ENCODE measurements at places on chromosomes 2 and 18.

- DNase-seq, result no peak
Measured at GRCh38 chr2:140842110-140842509, 1288.7 kb downstream of the LRP1B start.

- DNase-seq, result no peak
Measured at GRCh38 chr18:23945416-23946079, 69.0 kb upstream of the TTC39C start.

DNA sequence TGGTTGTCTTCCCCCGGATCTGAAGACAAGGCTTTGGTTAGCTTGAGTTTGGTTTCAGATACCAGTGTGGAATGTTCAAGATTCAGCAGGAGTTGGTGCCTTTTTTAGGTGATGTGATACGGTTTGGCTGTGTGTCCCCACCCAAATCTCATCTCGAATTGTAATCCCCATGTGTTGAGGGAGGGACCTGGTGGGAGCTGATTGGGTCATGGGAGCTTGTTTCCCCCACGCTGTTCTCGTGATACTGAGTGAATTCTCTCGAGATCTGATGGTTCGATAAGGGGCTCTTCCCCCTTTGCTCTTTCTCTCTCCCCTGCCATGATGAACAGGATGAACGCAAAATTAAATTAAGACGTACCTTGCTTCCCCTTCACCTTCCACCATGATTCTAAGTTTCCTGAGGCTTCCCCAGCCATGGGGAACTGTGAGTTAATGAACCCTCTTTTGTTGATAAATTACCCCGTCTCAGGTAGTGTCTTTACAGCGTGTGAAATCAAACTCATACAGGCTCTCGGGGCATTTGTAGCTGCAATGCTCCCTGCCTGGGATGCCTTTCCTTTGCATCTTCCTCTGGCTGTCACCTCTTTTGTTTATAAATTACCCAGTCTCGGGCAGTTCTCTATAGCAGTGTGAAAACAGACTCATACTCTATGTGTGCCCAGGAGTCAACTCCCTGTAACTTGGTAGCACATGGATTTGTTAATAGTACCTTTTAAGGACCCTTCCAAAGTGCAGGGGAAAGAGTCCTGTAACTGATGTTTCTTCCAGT is 21.3 kb downstream of the PDCD1 start:
- no peak for DNase-seq

GRCh38 chr2:127564429-127565260 is 29.2 kb downstream of the MYO7B start:
- no peak for DNase-seq

- DNase-seq, result peak; percentile 18
Measured at GRCh38 chr2:241903121-241904010, 33.8 kb downstream of the RTP5 start.

GRCh38 chr2:163155279-163155883 is 316.8 kb upstream of the KCNH7 start:
- no peak for DNase-seq

GRCh38 chr2:218249691-218250090 is 11.1 kb upstream of the GPBAR1 start:
- DNase-seq, result no peak

GRCh38 chr2:46245869-46246268 is 51.3 kb upstream of the EPAS1 start:
- no peak for DNase-seq

DNA sequence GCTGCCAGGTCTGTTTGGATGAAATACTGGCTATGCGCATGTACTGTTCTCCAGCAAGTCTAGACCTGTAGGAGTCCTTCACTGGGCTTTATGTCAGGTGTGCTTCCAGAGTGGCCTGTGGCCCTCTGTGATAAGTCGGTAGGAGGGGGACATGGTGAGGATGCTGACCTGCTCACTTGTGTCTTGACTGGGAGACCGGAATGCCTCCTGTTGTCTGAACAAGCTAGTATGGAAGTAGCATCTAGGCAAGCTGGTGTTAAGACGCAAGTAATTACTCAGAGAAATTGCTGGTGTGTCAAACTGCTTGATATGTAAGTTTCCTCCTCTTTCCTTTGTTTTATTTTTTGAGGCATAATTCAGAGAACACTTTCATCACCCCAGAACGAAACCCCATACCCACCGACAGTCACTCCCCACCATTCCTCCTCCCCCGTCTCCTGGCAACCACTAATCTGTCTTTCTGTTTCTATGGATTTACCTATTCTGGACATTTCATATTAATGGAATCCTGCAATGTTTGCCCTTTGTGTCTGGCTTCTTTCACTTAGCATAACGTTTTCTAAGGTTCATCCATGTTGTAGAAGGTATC is 76.4 kb downstream of the TMEM247 start:
- DNase-seq, result no peak

DNA sequence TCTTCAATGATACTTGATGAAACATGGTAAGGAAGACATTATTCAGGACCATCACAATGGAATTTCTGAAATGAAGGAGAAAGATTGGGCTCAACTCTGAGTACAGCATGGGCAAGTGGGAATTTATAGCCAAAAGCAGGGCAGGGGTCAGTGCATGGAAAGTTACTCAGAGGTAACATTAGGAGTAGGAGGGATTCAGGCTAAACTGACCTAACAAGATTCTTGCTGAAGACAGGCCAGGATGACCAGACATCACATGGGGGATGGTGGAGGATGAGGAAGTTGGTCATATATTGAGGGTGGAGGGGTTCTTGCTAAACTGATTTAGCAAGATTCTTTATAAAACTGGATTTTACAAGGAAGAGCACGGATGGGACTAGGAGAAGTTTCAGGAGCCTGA is 489.8 kb downstream of the ADCYAP1 start:
- no peak for DNase-seq

DNA sequence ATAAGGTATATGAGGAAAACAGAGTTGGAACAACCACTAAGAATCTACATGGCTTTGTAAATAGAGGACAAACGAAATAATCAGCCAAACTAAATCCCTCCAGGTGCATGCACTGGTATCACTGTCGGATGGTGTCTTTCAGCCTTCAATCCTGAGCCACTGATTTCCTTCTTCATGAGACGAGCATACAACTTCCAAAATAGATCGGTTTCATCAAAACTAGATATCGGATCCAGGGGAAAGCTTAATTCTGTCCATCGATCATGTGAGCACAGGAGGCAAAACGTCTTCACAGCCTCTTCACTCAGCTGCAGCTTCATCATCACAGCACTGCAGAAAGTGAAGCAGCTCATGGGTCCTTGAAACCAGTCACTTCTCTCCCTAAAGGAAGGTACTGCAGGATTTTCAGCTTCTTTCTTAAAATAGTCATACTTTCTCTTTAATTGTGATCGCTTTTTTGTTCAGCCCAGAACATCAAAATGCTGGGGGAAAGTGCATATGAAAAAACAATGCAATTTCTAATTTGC is 80.5 kb downstream of the DTNB start:
- no peak for DNase-seq

DNA sequence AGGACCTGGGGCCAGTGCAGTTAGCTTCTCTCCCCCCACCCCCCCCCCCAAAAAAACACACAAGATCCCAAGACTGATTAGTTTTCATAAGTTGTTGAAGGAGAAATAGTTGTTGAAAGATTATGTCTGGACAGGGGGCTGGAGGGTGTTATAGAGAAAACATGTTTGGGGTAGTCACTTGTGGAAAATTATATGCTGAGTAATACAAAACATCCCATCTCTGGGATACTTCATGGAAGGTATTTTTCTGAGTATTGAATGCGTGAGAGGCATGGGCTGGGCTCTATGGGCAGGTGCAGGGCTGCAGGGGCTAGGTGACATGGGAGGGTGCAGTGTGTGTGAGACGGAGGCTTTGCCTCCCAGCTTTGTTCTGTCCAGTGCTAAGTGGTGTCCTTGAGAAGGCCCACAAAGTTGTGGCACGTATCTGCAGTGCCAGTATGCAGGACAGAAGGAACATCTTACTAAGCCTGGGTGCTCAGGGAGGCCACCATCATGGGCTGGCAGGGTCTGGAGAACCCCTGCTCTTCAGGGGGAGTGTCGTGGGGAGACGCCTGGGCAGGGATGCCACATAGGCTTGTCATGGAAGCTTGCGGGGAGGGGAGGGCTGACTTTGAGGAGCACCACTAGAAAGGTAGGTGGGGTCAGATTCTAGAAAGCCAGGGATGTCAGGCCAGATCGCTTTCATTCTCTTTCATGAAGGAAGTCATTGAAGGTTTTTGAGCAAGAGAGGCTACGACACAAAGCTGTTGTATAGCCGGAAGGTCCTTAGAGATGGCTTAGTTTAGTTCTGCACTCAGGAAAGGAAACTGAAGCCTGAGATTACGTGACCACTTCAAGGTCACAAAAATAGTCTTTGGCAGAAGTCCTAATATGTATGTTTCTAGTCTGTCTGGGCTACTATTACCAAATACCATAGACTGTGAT is 232.0 kb downstream of the LDLRAD4 start:
- no peak for DNase-seq

DNA sequence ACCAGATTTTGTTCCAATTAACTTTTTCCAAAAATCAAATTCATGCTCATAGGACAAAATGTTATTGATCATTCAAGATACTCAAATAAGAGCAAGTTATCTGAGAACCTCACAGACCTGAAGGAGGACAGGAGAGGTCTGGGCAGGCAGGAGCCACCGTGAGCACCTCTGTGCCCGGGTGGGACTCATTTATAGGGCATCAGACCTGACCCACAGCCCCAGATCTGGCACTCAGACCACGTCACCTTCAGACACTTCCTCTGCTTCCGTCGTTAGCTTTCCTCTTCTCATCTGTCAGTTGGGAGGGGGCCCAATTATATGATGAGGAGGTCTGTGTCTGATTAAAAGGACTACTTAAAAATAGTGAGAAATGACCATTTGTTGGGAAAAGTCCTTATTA is 169.4 kb downstream of the EIPR1 start:
- no peak for DNase-seq

GRCh38 chr2:217800433-217801114 is 202.2 kb downstream of the TNS1 start:
- peak; percentile 20 for DNase-seq

GRCh38 chr2:64481665-64482064 is 27.7 kb downstream of the LGALSL start:
- no peak for DNase-seq

GRCh38 chr2:121435790-121436189 is 94.9 kb upstream of the RNU4ATAC start:
- no peak for DNase-seq

DNA sequence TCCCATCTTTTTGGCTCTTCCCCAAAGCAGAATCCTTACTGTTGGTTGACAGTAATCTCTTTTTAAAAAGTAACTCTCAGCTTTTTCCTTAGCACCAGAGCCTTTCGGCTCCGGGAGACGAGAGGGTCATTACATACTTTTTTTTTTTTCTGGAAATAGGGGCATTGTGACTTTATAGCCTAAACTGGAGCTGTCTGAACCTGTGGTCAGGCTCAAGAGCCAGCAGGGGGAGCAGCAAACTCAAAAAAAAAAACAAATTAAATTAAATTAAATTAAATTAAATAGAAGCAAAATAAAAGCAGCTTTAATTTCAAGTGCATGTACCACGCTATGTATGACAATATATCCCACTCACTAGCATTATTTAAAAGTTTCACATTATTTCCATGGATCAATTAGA is 156.6 kb downstream of the DTNA start:
- DNase-seq, result no peak

GRCh38 chr18:29430416-29430815 is 1253.5 kb upstream of the CDH2 start:
- DNase-seq, result no peak

DNA sequence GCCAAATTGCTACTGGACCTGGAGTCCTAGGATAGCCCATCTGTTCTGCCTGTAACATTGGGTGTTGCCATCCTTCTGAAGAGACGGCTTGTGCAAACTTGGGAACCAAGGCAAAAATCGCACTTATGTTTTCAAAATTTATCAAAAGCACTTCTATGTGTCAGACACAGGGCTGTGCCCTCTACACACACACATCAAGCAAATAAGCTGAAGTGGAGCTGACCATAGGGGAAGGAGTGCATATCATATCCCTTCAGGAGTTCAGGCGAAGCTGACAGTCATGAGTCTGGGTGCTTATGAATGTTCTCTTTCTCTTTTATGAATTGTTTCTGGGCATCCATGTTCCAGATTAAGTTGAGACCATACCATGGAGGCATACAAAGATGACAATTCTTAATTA is 247.9 kb downstream of the CYRIA start:
- no peak for DNase-seq

DNA sequence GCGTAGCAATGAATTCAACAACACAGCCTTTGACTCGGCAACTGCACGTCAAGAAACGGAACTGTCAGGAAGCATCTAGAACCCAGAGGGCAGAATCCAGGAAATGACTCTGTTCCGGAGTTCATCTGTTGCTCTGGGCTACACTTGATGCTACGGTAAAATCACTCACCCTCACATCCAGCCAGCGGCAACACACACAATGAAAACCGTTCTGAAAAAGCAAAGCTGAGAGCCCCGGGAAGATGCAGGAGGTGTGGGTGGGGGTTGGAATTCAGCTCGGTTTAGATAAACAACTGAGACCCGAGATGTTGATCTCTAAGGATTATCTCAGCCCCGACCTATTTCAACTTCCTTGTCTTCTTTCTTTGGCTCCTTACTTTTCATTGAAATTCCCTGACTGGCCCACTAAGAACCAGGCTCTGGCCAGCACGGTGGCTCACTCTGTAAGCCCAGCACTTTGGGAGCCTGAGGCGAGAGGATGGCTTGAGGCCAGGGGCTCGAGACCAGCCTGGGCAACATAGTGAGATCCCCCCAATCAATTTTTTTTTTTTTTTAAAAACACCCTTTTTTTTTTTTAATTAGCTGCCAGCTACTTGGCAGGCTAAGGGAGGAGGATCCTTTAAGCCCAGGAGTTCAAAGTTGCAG is 13.3 kb upstream of the RAB17 start:
- peak; percentile 59 for DNase-seq

DNA sequence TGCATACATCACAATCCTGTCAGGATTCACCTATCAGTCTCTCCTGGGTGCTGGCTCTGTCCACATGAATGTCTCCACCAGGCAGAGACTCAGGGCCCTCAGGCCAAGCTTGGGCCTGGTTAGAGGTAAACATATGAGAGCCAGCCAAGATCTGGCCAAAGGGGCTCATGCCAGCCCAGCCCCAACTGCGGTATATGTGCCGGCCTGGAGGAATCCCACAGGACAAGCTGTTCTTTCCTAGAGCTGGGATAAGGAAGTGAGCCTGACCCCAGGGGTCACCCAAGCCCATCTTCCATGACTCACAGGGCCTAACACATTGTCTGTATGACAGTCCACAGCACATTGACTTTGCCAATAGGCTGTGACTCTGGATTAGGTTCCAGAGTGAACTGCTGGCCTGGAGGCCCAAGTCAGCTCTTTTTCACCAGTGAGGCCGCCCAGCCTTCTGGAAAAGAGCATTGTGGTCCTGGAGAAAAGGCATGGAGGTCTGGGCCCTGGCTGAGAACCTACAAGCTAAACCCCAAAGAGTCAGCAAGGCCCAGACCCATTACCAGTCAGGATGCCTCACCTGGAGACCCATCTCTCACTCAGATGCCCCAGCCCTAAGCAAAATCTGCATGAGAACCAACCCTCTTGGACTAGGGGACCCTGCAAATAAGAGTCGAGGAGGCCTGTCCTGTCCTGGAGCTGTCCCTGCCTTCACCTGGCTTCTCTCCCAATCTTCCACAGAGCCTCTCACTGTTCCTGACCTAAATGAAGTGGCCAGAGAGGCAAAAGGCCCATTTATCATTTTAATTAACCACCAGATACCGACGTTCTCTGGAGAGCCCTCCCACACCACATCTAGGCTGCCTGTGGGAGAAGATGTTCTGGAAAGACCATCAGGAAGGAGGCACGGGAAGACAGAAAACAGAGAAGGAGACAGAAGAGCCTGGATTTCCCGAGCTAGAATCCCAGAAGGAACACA is 120.9 kb upstream of the PKDCC start:
- DNase-seq, result peak; percentile 76
